NCI-H524 (cell line): ENCODE measurements at places on chromosomes 5 and 9.

DNA sequence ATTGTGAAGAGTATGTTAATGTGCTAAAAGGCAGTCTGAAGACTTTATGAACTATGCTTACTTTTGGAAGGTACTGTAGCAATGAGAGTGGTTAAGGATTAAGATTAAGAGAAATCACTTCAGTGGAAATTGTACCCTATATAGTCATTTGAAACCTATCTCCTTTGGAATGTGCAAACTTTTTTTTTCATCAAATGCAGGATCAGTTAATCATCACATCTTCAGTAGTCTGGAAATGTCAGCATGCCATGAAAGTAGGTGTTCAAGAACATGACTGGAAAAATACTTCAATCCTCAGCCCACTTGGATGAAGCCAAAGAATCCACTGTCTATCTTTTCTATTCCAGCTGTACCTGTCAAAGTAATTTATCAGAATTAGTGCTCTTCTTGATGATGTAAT is 157.8 kb upstream of the TMEM161B start:
- DNase-seq: no peak

DNA sequence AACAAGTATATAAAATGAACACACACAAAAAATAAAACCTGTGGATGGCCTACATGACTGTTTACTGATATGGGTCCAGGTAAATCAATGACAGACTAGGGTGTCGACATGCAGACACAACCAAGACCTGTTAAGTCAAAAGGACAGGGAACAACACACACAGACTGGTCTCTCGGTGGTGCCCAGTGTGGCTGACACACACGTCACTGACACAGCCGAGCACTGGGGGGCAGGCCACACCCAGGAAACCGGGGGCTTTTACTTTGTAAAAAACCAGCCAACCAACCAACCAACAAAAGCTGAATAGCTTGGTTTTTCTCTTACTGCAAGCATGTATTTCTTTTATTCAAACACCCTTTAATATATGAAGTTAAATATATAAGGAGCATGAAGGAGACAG is 5.0 kb downstream of the FAM163B start:
- DNase-seq: peak; percentile 74

DNA sequence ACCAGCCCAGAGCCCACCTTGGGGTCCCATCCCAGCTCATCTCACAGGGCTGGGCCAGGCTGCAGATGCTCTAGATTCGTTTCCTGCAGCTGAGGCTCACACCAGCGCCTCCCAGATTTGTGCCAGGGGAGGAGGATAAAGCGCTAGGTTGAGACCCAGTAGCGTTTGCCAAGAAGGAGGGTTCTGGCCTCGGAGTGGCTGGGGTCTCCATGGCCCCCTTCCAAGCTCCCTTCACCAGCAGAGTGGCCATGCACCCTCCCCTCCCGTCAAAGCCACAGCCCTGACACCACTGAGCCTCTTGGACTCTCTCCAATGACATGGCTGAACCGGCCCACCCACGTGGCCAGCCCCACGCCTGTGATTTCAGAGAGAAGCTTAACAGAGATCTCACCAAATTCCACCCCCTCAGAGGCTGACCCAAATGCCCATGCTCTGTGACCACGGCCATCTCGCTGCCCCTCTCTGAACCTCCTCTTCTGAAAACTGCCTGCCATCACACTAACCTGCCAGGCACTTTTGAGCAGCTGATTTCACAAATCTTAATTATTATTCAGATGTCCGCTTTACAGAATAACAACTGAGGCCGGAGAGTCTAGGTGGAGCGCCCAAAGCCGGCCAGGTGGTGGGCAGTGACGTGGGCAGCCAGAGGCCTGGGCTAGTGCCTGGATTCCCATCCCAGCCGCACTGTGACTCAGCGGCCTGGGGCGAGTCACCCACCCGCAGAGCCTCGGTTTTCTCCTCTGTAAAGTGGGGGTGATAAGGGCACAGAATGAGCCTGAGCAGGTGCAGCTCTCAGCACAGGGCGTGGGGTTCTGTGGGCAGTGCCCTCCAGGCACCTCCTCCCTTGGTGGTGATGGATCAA is 155.7 kb downstream of the C9orf50 start:
- DNase-seq: no peak

GRCh38 chr5:443239-444151 is 519 bp downstream of the EXOC3 start:
- DNase-seq: peak; percentile 34

DNA sequence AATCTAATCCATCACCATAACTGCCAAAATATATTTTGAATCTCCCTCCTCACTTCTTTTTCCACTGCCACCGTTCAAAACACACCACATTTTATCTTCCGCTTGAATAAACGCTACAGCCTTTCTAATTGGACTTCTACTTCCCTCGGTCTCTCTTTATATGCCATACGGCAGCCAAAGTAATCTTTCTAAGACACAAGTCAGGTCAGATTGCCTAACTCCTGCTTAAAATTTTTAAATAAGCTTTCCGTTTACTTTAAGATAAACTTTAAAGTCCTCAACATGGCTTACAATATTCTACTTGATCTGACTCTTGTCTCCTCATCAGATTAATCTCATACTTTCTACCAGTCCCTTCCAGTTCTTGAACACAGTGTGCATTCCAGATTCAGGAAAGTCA is 9.7 kb downstream of the AFF4 start:
- DNase-seq: no peak

GRCh38 chr5:53963958-53964357 is 346.4 kb downstream of the ARL15 start:
- DNase-seq: no peak

- no peak for DNase-seq
Observed at GRCh38 chr9:88773627-88774244, 217.5 kb upstream of the S1PR3 start.

GRCh38 chr5:109866051-109866450 is 176.3 kb downstream of the MAN2A1 start:
- no peak for DNase-seq

- DNase-seq: no peak
Observed at GRCh38 chr9:4620881-4621555, 41.1 kb upstream of the PLPP6 start.

- no peak for DNase-seq
Observed at GRCh38 chr5:92605591-92605990, 975.4 kb downstream of the NR2F1-AS1 start.

DNA sequence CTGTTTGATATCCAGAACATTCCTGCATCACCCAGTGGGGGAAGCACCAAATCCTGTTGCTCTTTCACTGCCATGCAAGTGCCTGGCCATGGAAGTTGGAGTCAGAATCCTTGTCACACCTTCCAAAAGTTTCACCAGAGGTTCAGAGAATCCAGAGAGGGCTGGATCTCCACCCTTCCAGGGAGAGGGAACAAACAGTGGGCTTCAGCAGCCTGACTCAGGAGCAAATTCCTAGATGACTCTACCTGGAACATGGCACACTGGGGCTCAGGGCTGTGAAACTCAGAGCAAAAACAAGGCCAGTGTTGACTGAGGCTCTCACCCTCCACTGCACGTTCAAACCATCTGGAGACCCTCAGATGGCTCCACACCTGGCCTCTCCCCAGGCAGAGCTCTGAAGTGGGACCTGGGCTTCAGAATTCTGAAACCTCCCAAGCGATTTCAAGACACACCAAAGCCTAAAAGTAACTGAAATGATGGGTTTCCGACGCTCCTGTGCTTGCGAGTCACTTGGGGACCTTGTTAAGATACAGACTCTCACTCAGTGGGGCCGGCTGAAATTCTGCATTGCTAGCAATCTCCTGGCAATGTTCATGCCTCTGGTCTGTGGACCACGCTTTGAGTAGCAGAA is 205.9 kb downstream of the AUH start:
- no peak for DNase-seq

GRCh38 chr9:117076571-117077290 is 338.1 kb downstream of the ASTN2 start:
- peak; percentile 63 for DNase-seq

- DNase-seq: no peak
Observed at GRCh38 chr5:13932561-13932960, 11.9 kb downstream of the DNAH5 start.

GRCh38 chr5:55668356-55668755 is 43.8 kb downstream of the SLC38A9 start:
- no peak for DNase-seq

GRCh38 chr9:134210908-134211810 is 46.8 kb upstream of the RNU6ATAC start:
- DNase-seq: no peak

GRCh38 chr5:56543441-56544388 is 271.6 kb upstream of the MAP3K1 start:
- DNase-seq: no peak

DNA sequence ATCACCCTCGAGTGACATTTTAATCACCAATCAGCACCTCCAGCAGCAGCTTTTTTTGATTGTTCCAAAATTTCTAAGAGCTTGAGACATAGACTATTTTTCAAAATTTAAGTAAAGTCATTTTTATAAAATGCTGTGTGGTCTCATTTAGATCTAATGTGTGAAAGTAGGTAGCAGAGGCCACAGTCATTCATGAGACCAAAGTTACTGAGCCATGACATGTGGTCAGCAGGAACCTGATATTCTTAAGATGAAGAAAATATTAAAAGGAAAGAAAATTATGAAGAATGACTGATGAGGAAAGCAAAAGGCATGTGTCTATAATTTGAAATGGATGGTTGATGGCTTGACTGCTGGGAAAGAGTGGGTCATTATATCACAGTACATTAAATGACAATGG is 7.2 kb downstream of the FREM1 start:
- no peak for DNase-seq

- peak; percentile 76 for DNase-seq
Observed at GRCh38 chr5:123785162-123786071, 273.4 kb downstream of the CSNK1G3 start.

DNA sequence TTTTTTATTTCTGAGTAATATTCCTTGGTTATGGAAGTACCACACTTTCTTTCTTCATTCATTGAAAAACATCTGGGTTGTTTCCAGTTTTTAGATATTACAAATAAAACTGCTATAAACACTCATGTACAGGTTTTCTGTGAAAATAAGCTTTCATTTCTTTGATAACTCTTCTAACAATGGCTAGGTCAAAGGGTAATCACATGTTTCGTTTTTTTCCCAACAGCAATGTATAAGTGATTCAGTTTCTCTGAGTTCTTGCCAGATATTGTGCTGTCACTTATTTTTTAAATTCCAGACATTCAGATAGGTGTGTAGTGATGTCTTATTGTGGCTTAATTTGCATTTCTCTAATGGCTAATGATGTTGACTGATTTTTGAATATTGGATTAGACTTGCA is 16.7 kb upstream of the TNPO1 start:
- DNase-seq: no peak

- no peak for DNase-seq
Observed at GRCh38 chr5:153654504-153655200, 164.2 kb downstream of the GRIA1 start.

DNA sequence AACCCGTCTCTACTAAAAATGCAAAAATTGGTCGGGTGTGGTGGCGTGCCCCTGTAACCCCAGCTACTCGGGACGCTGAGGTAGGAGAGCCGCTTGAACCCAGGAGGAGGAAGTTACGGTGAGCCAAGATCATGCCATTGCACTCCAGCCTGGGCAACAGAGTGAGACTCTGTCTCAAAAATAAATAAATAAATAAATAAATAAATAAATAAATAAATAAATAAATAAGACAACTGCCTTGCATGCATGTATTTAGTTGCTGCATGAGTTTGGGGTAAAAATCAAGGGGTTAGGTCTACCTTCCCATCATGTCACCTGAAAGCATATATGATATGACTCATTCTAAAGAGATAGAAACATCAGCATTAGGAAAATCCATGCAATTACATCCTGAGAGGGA is 254.0 kb downstream of the ADAMTSL1 start:
- DNase-seq: no peak

GRCh38 chr5:124599028-124599973 is 147.1 kb downstream of the ZNF608 start:
- DNase-seq: no peak

GRCh38 chr5:42270771-42271170 is 152.5 kb upstream of the GHR start:
- DNase-seq: no peak

- DNase-seq: no peak
Observed at GRCh38 chr9:3508078-3508431, 17.7 kb downstream of the RFX3 start.

GRCh38 chr5:34022121-34022705 is 14.4 kb upstream of the AMACR start:
- DNase-seq: no peak

DNA sequence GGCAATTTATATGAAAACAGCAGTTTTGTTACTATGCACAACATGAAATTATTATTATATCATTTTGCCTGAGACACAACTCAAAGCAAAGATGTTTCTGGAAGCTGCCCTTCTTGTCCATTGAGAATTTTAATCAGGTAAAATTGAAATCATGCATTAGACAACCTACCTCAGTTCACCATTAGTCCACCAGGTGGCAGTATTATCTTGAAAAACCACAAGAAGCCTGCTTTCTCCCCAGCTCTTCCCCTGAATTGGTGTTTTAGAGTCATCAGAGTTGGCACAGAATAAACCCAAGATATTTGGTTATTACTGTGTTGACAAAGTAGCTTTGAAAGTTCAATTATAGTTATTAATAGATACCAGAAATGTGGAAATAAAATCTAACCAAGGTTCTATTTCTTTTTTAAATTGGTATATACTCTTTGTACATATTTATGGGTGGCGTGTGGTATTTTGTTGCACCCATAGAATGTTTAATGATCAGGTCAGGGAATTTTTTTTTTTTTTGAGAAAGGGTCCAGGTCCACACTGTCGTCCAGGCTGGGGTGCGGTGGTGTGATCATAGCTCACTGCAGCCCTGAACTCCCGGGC is 25.7 kb downstream of the UTP15 start:
- peak; percentile 61 for DNase-seq

DNA sequence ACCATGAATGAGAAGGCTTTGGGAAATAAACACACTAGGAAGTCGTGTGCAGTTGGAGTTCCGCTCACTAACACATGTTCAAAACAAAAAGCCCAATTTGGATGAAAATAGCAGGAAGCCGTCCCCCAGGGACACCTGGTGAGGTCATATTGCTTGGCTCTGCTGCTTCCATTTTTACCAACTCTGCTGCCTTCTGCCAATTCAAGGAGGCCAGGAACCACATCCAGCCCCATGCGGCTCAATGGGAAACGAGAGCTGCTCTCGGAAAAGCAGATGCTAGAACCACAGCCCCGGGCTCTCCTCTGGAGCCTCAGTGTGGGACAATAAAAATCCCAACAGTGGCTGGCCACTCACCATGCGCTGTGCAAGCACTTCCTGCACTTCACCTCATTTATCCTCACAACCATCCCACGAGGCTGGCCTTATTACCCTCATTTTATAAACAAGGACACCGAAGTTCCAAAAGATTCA is 13.4 kb downstream of the ADAM19 start:
- no peak for DNase-seq

DNA sequence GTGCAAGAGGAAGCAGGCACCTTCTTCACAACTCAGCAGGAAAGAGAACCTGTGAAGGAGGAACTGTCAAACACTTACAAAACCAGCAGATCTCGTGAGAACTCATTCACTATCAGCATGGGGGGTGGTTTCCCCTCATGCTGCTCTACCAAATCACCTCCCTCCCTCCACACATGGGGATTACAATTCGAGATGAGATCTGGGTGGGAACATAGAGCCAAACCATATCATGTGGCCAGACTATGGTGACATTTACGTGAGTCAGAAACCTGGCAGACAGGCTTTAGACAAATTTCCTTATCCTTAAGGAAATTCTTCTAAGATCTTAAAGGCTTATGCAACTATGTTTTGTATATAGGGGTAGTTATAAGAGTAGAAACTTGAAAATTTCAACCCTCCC is 8.7 kb upstream of the AOPEP start:
- no peak for DNase-seq

- DNase-seq: no peak
Observed at GRCh38 chr5:134541736-134542376, 16.4 kb downstream of the JADE2 start.
